HCT116 (cell line): ENCODE measurements at places on chromosomes 5 and 9.
A peak's percentile ranks its signal among the peaks of the same experiment; 100 is the strongest.

DNA sequence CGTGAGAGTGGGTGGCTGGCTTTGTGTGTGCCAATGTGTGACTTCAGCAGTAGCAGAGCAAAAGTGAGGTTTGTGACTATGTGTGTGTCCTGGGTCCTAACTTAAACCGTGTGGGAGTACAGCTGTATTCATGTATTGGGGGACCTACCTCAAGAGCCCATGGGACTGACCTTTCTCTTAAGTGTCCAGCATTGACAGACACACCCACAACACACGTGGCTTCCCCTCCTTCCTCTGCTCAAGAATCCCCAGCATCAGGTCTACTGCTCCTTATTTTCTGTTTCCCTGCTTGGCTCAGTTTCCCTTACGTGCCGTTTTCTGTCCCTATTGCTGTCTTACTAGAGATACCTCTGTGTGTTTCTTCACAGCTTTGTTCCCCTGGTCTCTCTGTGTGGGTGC lies 616 bp downstream of the IL11RA start:
- H3K27ac ChIP-seq, result peak overlapping the region; percentile 50
- H3K4me1 ChIP-seq, result peaks cover 15% of the 10 kb centered on the region
- DNase-seq, result no peak
- H3K36me3 ChIP-seq, result no peaks in the 10 kb centered on the region
- H3K27me3 ChIP-seq, result no peaks in the 10 kb centered on the region

- no peak for DNase-seq
- H3K27ac ChIP-seq, result no peak overlapping the region
- no peaks in the 10 kb centered on the region for H3K27me3 ChIP-seq
- H3K4me3 ChIP-seq, result no peak overlapping the region
These were observed 18.3 kb upstream of the IL13 start for GRCh38 chr5:132639706-132640130.

GRCh38 chr5:170176916-170177315 lies 55.9 kb upstream of the C5orf58 start:
- H3K27ac ChIP-seq, result no peak overlapping the region
- no peaks in the 10 kb centered on the region for H3K36me3 ChIP-seq
- no peak for DNase-seq
- no peak overlapping the region for H3K4me3 ChIP-seq
- peaks cover 14% of the 10 kb centered on the region for H3K4me1 ChIP-seq

- no peaks in the 10 kb centered on the region for H3K36me3 ChIP-seq
- H3K4me3 ChIP-seq, result no peak overlapping the region
- H3K4me1 ChIP-seq, result no peaks in the 10 kb centered on the region
- no peak for DNase-seq
- no peak overlapping the region for H3K27ac ChIP-seq
These were observed 35.8 kb downstream of the C7 start for GRCh38 chr5:40945111-40945510.

DNA sequence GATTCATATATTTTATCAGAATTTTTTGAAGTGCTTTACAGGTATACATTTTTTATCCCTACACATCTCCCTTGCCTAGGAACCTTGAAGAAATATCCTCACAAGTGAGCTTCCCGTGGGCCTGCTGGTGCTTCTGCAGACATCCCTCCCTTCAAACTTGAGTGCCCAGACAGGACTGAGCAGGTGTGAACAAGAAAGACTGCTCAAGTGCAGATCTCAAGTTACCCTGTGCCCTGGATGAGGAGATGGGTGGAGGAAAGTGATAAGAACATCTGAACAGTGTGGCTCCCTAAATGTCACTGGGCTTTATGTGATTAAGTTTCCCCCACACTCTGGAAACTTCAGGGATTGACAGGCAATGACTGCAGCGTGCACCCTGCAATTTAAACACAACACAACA lies 209.8 kb downstream of the TLE1 start:
- no peaks in the 10 kb centered on the region for H3K36me3 ChIP-seq
- no peaks in the 10 kb centered on the region for H3K27me3 ChIP-seq
- DNase-seq, result no peak

- 0 out of 2 replicates have a peak, but pooled peaks cover 9% of the 10 kb centered on the region for H3K27me3 ChIP-seq
- H3K4me3 ChIP-seq, result no peak overlapping the region
- H3K27ac ChIP-seq, result no peak overlapping the region
- DNase-seq, result peak; percentile 10
These were observed 119.5 kb downstream of the ANXA1 start for GRCh38 chr9:73270967-73271721.

DNA sequence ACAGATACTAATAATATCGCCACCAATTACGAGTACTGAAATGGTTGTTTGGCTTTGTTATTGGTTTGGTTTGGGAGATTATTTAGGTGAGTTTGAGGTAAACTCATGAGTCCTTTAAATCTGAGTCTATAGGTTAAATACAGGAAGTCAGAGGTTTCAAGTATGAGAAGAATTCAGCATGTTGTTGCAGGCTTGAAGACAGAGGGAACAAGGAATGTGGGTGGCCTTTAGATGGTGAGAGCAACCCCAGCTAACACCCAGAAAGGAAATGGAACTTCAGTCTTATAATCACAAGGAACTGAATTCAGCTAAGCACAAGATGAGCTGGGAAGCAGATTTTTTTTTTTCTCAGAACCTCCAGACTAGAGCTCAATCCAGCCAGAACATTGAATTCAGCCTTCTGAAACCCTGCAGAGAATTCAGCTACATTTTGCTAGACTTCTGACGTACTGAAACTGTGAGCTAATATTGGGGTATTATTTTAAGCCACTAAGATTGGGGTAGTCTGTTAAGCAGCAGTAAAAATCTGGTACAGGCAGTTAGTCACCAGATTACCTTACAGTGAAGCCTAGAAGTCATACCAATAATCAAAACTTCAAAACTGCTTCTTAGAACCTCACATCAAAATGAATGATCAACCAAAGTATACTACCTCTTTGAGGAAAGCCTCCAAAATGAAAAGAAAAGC lies 216.0 kb upstream of the PUM3 start:
- no peaks in the 10 kb centered on the region for H3K36me3 ChIP-seq
- H3K27ac ChIP-seq, result no peak overlapping the region
- no peak overlapping the region for H3K4me3 ChIP-seq
- H3K4me1 ChIP-seq, result no peaks in the 10 kb centered on the region

GRCh38 chr5:14870337-14871213 lies 1.0 kb downstream of the ANKH start:
- no peaks in the 10 kb centered on the region for H3K27me3 ChIP-seq
- H3K4me1 ChIP-seq, result peaks cover 3% of the 10 kb centered on the region; the same call in 1 of the 2 replicates
- no peaks in the 10 kb centered on the region for H3K36me3 ChIP-seq
- H3K4me3 ChIP-seq, result peak overlapping the region; percentile 73
- no peak for DNase-seq

DNA sequence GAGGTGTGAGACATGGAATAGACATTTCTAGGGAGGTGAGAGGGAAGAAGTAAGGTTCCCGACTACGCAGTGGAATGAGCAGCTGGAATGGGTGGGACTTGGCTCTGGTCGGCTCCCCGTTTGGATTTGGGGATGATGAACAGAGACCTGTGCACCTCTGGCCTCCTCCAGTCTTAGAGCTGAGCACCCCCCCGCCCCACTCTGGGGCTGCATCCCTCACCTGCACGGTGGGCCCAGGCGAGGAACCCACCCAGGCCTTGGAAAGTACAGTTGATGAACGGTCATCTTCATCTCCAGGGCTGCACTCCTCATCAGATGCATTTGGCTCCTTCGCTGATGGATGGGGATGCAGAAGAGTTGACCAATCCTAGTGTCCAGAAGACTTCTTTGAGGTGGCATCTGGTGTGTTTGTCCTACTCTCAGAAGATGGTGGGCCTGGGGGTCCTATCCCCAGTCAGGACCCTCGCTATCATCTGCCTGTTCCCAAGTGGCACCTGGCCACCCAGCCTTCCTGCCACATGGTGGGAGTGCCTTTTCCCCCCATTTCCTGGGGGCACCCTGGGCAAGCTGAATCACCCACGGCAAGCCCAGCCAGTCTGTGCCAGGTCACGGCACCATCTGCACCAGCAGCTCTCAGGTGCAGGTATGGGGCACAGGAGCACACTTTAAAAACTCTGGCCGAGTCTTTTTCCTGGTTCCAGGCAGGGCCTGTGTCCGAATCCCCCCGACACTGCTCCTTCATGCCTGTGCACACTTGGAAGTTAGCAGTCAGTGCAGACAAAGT lies 70.5 kb downstream of the GTF3C4 start:
- H3K4me1 ChIP-seq, result no peaks in the 10 kb centered on the region
- no peaks in the 10 kb centered on the region for H3K27me3 ChIP-seq
- no peak for DNase-seq
- no peaks in the 10 kb centered on the region for H3K36me3 ChIP-seq
- no peak overlapping the region for H3K4me3 ChIP-seq

DNA sequence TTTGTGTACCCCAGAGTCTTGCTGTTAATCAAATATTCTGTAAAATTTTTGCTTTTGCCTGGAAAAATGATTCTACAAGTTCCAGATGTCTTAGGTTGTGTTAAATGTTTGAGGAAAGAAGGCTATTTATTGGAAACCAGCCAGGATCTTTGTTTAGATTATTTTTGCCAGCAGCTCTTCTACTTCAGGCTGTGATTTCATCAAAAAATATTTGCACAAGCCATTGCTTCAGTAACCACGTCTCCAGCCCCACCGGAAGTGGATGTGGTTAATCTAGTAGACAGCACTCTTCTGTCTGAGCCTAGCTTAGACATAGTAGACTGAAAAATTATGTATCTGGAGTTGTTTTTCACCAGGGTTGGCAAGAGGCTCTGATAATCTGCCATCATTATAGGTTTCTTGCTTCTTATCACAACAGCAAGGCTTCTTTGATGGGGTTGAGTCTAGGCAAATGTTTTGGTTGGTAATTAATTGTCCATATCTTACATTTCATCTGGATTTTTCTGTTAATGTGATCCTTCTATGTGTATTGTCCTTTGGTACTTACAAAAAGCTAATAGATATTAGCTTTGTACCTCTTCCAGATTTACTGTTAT lies 17.1 kb downstream of the KCTD16 start:
- DNase-seq, result no peak
- no peaks in the 10 kb centered on the region for H3K4me1 ChIP-seq
- no peak overlapping the region for H3K27ac ChIP-seq
- peaks cover 12% of the 10 kb centered on the region; the same call in 1 of the 2 replicates for H3K27me3 ChIP-seq
